ENCODE measurements at places on chromosomes 6 and 20.

GRCh38 chr6:42017021-42017643, 33.2 kb upstream of the TAF8 start:
- peak; percentile 96 for DNase-seq

GRCh38 chr6:159680104-159680503, 12.9 kb downstream of the SOD2 start:
- DNase-seq: no peak

DNA sequence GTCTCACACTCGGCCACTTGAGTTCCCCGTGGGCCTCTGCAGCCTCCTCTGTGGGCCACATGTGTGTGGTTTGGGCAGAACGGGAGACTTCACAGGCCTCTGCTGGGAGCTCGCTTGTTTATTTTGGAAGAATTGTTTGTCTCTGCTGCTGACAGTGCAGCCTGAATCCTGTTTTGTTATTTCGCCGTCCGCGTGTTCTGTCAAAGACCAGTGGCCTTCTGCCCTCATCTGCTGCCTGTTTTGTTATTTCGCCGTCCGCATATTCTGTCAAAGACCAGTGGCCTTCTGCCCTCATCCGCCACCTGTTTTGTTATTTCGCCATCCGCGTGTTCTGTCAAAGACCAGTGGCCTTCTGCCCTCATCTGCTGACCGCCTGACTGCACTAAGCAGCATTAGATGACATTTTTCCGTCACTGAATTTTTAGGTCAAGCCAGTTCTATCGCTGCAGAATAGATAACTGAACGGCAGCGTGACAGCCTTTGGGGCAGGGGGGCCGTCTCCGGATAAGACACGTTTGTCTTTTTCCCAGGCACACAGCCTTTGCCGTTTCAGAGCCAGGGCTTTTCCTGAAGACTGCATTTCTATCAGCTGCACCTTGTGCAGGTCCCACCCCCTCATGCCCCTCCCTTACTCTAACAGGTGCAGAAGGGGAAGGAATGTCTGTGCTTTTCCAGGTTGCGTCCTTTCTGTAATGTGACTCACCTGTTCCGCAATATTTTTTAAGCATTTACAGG, 158.5 kb upstream of the AFDN start:
- DNase-seq: no peak

GRCh38 chr6:107179004-107179403, 63.7 kb upstream of the BEND3 start:
- no peak for DNase-seq

DNA sequence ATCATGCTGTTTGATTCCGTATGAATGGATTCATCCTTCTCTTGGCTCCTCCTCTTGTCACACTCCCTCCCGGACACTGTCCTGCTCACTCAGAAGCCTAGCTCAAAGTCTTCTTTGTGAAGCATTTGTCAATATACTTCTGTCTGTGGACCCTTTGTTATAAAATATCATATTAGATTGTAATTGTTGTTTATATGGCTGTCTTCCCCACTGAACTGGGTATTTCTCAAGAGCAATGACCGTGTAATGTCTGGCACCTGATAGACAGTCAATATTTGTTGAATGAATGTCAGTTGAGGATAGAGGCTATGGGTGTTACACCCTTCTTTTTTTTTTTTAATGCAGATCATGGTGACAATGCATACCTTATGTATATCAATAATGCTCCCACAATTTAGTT, 335.3 kb downstream of the SOX4 start:
- DNase-seq: no peak

DNA sequence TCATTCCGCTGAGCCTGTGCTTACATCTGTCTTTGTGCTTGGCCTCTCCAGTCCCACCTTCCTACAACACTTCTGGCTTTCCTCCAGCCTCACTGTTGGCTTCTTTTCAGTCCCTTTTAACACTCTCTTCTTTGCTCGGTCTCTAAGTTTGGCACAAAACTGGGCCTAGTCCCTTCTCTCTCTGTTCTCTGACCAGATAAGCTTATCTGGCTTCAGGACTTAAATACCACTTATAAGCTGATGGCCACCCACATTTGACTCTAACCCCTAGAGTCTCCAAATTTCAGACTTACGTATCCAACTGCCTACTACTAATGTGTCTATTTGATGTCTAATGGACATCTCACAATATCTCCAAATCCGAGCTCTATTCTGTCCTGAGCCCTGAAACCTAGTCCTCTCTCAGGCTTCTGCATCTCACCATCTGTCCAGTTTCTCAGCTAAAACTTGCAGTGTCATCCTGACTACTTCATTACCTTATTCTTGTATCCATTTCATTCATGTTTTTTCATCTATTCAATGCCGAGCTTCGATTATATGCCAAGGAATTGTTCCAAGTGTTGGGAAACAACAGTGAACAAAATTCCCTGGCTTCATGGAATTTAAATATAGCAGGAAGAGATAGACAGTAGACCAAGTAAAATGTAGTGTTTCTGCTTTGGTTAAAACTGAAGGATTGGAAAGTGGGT, 40.1 kb downstream of the TBPL1 start:
- DNase-seq: no peak

DNA sequence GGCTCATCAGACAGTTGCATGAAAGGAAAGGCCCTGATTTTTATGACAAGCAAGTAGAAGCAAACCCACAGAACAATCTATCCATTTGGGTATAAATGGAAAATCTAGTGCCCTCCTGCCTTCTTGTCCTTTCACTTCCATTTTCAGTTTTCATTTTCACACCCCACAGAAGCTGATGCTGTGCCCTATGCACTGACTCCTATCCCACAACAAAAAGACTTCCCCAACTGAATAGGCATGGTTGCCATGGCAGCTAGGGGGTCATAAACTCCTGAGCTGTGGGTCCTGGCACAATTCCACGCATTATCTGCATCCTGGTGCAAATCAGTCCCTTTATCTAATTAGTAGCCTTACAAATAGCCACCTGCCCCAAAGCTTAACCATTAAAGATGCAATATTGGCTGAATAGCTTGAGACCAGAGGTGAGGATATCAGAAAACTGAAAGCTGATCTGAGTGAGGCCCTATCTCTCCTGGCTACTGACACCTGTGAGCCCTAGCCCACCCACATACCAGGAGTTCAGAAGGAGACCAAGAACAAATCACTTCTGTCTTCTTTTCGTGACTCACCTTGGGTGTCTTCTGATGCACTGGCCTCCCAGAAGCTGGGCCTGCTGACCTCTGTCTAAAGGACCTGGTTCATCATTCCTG, 34.9 kb upstream of the HEY2 start:
- no peak for DNase-seq

DNA sequence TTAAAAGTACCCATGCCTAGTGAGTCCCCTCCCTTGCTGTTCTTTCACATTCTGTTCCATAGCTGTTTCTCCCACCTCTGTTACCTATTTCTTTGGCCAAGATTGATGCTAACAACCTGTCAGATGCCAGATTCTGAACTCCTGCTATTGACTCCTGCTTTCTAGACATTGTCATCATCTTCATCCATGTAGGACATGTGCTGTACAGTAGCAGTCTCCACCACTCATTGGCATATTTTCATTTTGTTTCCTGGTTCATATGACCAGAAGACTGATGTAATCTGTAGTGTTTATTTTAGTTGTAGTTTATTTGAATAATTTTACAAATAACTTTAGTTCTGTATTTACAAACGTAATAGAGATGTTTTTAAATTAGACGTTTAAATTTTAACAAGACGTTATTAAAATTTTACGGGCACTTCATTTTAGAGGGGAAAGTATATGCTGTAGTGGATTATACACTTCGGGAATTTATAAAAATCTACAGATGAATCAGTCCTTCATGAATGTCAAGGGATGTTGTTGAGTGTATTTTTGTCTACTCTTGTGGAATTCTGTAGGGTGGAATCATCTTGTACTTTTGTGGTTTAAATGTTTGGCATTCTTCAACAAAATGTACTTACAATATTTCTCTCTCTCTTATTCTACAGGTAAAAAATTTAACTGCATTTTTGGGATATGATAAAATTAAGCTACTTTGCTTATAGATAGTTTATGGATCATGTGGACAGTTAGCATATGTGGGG, 34.1 kb downstream of the TRMT11 start:
- DNase-seq: no peak

- DNase-seq: peak; percentile 45
These were observed 26.2 kb downstream of the CYP39A1 start for GRCh38 chr6:46626228-46626909.

DNA sequence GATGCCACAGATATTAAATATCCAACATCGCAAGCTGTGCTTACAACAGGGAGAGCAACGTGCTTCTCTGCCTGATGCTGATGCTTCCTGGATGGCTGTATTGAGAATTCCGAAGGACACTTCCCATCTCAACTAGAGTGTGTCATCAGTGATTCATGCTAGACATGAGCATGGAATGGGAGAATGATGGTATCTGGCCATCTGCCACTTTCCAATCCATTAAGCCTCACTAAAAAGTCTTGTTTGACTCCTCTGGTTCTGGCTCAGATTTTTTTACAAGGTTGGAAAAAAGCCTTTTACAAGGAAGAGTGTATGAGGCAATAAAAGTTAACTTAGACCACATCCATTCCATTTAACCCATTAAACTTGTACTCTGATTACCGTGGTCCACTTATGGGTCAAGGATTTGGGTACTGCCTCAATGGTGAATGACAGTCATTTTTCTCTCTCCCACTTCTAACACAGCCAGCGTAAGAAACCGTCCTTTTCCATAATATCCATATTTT, 265.3 kb downstream of the UST start:
- no peak for DNase-seq

DNA sequence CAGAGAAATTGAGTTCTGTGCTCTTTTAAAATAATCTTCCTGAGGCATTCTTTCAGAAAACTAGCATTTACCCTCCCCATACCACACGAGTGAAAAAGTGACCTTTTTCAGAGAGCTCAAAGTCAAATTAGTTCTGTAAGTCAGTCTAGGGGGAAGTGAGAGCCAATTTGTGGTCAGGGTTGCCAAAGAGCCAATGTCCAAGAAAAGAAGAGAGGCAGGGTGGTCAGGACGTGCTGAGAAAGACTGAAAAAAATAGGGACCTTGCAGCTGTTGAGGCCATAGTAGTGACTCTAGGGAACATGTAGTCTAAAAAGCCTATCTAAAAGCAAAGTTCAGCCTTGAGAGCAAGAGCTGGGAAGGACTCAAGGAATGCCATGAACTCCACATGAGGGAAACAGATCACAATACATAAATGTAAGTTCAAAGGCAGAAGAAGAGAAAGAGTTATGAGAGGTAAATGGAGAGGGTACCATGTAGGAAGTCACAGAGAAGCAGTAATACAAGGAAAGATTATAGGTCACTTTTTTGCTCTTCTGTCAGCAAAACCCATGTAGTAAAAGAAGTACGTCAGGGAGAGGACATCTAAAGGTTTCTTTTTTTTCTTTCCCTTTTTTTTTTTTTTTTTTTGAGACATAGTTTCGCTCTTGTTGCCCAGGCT, 565.1 kb upstream of the FLRT3 start:
- DNase-seq: no peak

GRCh38 chr6:145891126-145891525, 73.0 kb downstream of the SHPRH start:
- DNase-seq: no peak

Data from common myeloid progenitor, CD34-positive (primary cell).